ENCODE measurements at places on chromosomes 1 and 21. TPM values are rescaled to one million over a fixed set of nuclear protein-coding genes. Genes with fewer than 3 reads are reported as not detected.

- H3K27me3 ChIP-seq = no peaks in the 10 kb centered on the region
- no peak overlapping the region for H3K27ac ChIP-seq
- no peak overlapping the region for H3K4me3 ChIP-seq
- DNase-seq = no peak
- no peaks in the 10 kb centered on the region for H3K36me3 ChIP-seq
These were observed 658.4 kb upstream of the ZP4 start for GRCh38 chr1:238549137-238549536.

- H3K36me3 ChIP-seq = no peaks in the 10 kb centered on the region
- peaks cover 4% of the 10 kb centered on the region for H3K4me1 ChIP-seq
- no peak overlapping the region for H3K27ac ChIP-seq
- H3K4me3 ChIP-seq = no peak overlapping the region
- H3K27me3 ChIP-seq = no peaks in the 10 kb centered on the region
- peak; percentile 82 for DNase-seq
These were observed 8.8 kb upstream of the FAM20B start for GRCh38 chr1:179016706-179017382.

- peak; percentile 53 for DNase-seq
- H3K4me1 ChIP-seq = no peaks in the 10 kb centered on the region
- H3K36me3 ChIP-seq = no peaks in the 10 kb centered on the region
- H3K4me3 ChIP-seq = peak overlapping the region; percentile 57
These were observed 6.6 kb upstream of the SMIM12 start for GRCh38 chr1:34865981-34866761.

GRCh38 chr1:222339376-222339947 is 208.4 kb downstream of the HHIPL2 start:
- H3K36me3 ChIP-seq = no peaks in the 10 kb centered on the region
- peak; percentile 41 for DNase-seq
- peaks cover 2% of the 10 kb centered on the region for H3K4me1 ChIP-seq
- no peaks in the 10 kb centered on the region for H3K27me3 ChIP-seq
- H3K4me3 ChIP-seq = no peak overlapping the region

- H3K4me1 ChIP-seq = peaks cover 3% of the 10 kb centered on the region
- H3K27ac ChIP-seq = peak overlapping the region; percentile 41
- no peak overlapping the region for H3K4me3 ChIP-seq
- H3K36me3 ChIP-seq = no peaks in the 10 kb centered on the region
These were observed 13.3 kb upstream of the PPP2R5A start for GRCh38 chr1:212271823-212272485.

DONSON gene
- 16.7 TPM for total RNA-seq

S100A13 gene
- 122 TPM for total RNA-seq

SLC37A1 gene
- total RNA-seq = 0.36 TPM

RNF186 gene
- total RNA-seq = not detected

LRRIQ3 gene
- total RNA-seq = 1.8 TPM

TSPAN1 gene
- 0.18 TPM for total RNA-seq
